Large intestine (tissue), 12 donors: ENCODE measurements at places on chromosomes 7 and 10. TPM values are rescaled to one million over a fixed set of nuclear protein-coding genes. Genes with fewer than 3 reads are reported as not detected.

DNA sequence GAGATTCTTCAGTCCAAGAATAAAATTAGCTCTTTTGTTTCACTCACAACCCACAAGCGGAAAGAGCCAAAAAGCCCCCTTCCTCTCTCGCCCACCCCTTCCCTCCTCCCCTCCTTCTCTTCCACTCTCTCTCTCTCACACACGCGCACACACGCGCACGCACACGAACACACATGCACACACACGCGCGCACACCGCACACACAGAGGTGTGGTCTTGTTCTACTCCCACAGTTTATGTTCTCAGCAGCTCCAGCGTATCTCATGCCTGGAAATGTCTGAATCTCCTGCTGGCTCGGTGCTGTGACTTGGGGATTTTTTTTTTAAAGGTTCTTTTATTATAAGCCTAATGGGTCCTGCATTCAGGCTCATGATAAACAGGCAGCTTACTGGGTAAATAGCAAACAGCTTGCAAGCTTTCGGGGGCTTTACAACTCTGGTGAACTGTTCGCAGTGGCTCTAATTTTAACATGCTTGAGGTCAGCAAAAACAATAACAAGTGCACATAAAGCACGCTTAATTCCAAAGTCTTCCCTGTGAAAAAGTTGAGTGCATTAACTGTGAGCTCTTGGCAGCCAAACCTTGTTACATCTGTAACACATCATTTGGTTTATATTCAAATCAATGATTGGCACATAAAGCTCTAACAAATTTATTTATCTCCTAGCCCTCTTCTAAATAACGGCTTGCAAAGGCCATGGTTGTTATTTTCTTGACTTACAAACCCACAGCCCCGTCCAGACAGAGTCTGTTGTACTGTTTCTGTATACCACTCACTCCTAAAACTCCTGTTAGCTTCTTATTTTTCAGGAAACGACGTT, 424.1 kb upstream of the MGMT start:
- no peak for DNase-seq

- no peak for DNase-seq
These were observed 764.6 kb downstream of the PHTF2 start for GRCh38 chr7:78563191-78563590.

DNA sequence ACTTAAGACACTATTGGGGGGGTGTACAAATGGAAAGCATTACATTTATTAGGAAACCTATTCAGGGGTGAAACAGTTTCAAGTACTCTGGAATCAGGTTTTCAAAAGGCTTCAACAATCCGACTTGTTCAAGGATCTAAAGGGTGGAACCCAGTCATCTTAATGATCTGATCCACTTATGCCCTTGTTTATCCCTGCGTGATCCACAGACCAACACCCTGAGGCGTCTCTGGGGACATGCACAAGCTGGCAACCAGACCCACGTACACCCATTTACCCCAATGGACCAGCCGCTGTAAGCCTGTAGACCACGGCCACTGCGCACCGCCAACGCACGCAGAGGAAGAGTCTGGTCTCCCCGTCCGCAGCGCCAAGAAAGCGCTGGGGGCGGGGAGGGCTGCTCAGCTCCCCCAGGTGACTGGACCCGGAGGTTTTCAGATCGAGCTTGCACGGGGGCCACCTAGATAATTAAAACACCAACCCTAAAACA, 13.4 kb downstream of the HNRNPF start:
- DNase-seq: no peak

DNA sequence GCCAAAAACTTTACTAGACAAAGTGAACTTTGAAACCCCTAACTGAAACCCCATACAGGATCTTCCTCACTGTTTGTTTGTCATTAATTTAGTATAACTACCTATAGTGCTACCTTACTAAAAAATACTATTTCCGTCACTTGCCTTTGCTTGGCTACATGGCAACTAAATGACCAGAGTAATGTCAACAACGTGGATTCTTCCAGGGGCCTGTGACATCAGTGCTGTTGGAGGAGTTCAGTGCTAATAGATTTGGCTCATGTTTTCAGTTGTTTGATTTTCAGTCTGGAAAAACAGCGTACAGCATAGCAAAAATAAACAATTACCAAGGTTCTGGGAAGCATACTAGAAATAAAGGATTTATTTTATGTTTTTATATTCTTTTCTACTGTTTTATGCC, 3.0 kb upstream of the ASB15 start:
- DNase-seq: no peak

DNA sequence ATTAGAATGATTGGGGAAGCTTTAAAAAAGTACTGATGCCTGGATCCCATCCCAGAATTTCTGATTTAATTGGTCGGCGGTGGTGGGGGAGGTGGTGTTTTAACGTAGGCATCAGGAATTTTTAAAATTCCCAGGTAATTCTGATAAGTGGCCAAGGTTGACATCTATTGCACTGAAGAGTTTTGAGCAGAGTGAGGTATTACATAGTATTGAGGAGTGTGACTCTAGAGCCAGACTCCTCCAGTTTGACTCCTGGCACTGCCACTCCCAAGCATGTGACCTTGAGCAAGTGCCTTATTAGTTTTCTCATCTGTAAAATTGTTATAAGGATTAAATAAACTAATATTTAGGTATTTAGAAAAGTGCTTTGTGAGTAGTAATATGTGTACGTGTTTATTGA, 6.2 kb downstream of the PLEKHA1 start:
- no peak for DNase-seq

GRCh38 chr7:127833641-127834040, 181.6 kb downstream of the SND1 start:
- no peak for DNase-seq

DNA sequence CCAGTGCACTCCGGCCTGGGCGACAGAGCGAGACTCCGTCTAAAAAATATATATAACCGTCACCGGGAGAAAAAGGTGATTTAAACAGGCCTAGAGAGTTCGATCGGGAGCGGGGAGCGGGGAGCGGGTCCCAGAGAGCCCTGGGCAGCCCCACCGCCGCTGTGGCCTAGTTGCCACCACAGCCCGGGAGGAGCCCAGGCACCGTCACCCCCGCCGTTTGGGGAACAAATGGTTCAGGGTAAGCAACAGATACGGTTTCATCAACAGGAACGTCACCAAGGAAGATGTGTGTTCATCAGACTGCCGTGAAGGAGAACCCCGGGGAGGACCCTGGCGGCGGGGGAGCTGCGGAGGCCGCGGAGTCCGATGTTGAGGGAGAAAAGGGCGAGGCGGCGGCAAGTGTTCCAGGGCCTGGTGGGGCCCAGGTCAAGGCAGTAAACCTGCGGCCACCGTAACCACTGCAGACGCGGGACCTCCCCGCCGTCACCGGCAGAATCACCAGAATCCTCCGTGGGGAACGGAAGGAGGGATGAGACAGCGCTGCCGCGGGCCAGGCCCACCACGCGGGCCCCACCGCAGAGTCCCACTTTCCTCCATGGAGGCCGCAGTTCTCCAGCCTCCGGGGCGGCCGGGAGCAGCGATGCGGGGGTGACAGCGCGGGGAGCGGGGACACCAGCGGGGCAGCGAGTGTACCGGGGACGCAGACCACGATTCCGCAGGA, 103.4 kb downstream of the GALNT11 start:
- no peak for DNase-seq

DNA sequence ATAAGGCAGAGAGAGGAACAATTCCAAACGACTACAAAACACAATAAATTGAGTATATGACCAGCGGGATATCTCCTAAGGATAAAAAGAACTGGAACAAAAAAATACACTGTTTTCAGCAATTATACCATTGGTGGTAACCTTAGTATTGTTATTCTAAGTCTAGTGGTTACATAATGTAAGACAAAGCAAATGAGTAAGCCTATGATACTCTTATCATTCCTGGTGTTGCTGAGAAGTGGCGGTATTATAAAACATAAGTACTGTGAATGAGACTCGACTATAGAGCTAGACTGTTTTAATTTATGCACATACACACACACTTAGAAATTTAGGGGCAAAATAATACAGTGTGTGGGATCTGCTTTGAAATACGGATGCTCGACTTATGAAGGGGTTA, 107.7 kb downstream of the NRBF2 start:
- no peak for DNase-seq

DNA sequence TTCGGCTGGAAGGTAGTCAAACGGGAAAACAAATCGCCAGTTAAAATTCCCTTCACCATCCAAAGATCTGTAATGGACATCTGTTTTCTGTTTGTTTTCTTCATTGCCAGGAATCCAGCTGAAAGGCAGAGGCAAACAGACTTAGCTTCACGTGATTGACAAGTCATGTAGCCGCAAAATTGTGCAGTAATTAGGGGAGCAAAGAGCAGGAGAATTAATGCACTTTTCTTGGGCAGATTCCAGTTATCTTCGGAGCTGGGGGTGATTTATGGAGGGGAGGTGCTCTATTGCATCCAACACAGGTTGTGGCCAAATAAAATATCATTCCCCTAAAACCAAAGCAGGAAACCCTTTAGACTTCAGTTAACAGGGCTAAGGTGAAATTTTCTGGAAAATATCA, 162.2 kb downstream of the MYOF start:
- no peak for DNase-seq

- no peak for DNase-seq
These were observed 15.5 kb downstream of the CARD11 start for GRCh38 chr7:3028071-3028757.

- no peak for DNase-seq
These were observed 67.5 kb upstream of the CCNY start for GRCh38 chr10:35268791-35269257.

DNA sequence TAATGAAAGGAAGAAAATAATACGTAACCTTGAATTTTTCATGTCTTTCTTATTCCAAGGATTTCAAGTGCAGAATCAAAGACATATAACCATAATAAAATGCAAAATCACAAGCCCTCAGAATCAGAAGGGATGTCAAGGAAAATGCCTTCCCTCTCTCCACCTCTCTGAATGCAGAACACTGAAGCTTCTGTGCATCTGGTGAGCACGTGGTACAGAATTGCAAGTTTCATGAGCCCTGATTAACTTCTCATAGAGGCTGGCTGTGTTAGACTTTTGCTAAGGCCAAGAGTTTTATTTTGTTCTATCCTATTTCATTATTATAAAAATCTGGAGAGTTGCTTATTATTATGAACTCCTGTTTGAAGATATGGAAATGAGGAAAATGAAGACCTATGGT, 533.7 kb upstream of the POM121L12 start:
- no peak for DNase-seq

- DNase-seq: no peak
These were observed 16.5 kb downstream of the MGMT start for GRCh38 chr10:129483430-129484010.

DNA sequence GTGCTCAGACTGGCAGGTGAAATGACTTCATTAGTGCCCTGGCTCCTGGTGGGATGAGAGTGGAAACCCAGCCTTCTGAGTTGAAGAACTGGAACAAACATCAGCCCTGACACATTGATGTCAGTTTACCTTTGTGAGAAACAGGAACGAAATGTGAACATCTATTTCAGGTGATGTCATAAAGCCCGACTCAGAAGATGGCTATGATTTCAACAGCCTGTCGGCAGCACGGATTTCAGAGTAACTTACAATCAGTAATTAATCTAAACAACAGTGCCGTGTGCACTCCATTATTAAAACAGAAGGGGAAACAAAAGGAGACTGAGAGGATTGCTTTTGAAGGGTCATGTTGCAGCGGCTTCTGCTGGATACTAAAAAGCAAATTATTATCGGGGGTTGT, 243.2 kb downstream of the FRMD4A start:
- DNase-seq: no peak

DNA sequence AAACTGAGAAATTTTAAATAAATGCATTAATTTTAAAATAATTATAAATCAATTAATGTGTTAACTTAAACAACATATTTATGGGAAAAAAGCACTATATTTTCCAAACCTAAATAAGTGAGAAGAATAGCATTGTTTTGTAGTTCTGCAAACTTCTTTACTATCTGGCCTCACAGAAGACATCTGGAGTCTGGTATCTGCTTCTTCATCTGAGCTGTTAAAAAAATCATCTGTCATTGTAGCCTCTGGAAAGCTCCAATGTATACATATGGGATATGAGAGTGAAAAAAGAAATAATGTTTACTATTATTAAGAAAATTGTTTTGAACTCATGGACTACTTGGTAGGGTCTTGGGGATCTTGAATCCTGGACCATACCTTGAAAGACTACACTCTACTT, 32.2 kb downstream of the CTTNBP2 start:
- no peak for DNase-seq

DNA sequence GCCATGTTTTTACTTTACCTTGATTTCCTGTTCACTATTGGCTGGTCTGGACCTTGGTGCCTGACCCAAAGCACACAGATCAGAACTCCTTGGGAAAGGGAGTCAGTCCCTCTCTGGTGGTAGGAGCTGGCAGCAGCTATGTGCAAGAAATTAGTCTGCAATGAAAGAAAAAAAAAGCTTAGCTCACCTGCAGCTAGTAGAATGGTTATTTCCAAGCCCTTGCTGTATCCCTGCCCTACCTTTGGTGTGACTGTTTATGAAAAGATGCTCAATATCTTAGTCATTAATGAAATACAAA, 68.1 kb upstream of the PAPSS2 start:
- no peak for DNase-seq

DNA sequence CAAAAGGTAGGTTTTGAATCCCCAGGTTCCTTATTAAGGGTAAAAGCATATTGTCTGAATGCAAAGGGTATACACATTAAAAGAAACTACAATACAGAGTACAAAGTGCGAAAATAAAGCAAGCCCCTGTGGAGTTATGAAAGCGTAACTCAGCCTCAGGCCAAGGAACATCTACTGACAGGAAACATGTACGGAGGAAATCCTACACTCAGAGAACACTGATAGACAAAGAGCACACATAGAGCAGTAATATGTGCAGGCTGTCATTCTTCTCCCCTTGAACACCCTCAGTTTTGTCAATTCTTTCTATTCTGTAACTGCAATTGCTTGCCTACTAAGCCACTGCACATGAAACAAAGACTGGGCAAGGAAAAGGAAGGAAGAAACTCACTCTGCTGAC, 150.2 kb downstream of the DGKB start:
- DNase-seq: no peak

DNA sequence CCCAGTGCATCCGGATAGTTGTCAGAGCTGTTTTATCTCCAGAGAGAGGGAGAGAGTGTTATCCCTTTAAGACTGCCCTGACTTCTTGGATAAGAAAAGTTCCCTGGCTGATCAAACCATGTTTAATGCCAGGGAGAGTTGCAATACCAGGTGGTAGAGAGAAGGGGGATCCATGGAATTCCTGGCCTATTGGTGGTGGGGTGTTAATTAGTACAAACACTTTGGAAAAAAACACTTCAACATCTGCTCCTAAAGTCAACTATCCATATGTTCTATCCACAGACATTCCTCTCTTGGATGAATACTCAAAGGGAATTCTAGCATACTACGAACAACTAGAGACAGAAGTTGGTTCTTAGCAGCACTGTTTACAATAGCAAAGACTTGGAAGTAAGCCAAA, 307.2 kb downstream of the TCERG1L start:
- DNase-seq: no peak

CACNB2 gene
- polyA plus RNA-seq: 8.2 TPM

NSUN5 gene
- 23.8 TPM for polyA plus RNA-seq

PNLIPRP1 gene
- polyA plus RNA-seq: 0.63 TPM

AKR1C4 gene
- polyA plus RNA-seq: 0.39 TPM

PSPH gene
- 50.2 TPM for polyA plus RNA-seq

MINDY3 gene
- polyA plus RNA-seq: 28.3 TPM

NXPH1 gene
- polyA plus RNA-seq: 0.06 TPM

VPS41 gene
- polyA plus RNA-seq: 63.7 TPM

TAS2R5 gene
- polyA plus RNA-seq: 6.6 TPM

NYAP1 gene
- polyA plus RNA-seq: 3.5 TPM

ARHGAP22 gene
- polyA plus RNA-seq: 2.7 TPM

TMEM213 gene
- 0.01 TPM for polyA plus RNA-seq

FKBP6 gene
- polyA plus RNA-seq: 0.04 TPM

ACTL6B gene
- 2.9 TPM for polyA plus RNA-seq

SCART1 gene
- polyA plus RNA-seq: 2.3 TPM
